ENCODE measurements at places on chromosomes 2 and 18.

DNA sequence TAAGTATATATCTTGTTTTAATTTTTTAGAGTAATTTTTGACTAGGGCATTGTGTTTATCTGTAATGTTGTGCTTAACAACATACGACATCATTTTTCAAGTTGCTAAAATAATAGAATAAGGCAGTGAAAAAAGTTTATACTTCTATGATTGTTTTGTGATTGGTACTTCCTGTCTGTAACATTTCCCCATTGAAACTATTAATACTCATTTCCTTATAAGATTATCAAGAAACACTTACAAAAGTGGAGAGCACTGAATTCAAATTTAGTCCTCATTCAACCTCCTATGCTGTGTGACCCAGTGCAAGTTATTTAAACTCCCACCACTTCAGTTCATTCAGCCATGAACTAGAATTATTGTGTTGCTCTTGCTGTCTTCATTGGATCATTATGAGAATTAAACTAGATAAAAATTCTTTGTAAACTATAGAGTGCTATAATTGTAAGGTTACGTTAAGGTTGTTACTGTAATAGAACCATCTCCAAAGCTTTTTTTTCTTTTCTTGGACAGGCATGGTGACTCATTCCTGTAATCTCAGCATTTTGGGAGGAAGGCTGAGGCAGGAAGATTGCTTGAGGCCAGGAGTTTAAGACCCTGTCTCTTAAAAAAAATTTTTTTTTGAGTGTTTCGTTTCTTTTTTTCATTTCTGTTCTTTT lies 2.8 kb downstream of the ETAA1 start:
- no peak for DNase-seq

GRCh38 chr2:25285265-25286024 lies 56.3 kb downstream of the DNMT3A start:
- no peak for DNase-seq

GRCh38 chr18:13377496-13377895 lies 158.9 kb downstream of the LDLRAD4 start:
- DNase-seq, result no peak

DNA sequence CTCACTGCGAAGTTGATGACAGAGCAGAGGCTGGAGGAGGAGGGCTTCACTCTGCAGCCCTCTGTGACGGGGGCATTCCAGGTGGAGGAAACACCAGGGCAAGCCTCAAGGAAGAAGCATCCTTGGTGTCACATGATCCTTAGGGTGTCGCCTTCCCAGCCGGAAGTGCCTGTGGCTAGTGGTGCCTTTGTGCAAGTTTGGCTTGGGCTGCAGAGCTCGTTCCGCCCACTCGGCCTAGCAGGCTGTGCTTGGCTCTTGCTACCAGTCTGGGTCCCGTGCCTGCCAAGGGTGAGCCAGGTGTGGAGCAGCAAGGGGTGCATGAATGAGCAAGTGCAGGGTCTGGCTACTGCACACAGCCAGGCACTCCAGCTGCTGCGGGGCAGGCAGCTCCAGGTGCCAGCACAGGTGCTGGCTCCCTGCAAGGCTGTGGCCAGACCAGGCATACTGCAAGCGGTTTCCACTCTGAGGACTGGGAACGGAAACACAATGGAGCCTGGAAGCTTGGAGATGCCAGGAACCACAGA lies 325.3 kb upstream of the SMIM21 start:
- no peak for DNase-seq

GRCh38 chr2:57488061-57488460 lies 558.5 kb upstream of the VRK2 start:
- DNase-seq, result no peak

- no peak for DNase-seq
Measured at GRCh38 chr2:203673933-203674332, 32.5 kb upstream of the CD28 start.

- no peak for DNase-seq
Measured at GRCh38 chr18:45553723-45554388, 61.4 kb upstream of the SLC14A2 start.

DNA sequence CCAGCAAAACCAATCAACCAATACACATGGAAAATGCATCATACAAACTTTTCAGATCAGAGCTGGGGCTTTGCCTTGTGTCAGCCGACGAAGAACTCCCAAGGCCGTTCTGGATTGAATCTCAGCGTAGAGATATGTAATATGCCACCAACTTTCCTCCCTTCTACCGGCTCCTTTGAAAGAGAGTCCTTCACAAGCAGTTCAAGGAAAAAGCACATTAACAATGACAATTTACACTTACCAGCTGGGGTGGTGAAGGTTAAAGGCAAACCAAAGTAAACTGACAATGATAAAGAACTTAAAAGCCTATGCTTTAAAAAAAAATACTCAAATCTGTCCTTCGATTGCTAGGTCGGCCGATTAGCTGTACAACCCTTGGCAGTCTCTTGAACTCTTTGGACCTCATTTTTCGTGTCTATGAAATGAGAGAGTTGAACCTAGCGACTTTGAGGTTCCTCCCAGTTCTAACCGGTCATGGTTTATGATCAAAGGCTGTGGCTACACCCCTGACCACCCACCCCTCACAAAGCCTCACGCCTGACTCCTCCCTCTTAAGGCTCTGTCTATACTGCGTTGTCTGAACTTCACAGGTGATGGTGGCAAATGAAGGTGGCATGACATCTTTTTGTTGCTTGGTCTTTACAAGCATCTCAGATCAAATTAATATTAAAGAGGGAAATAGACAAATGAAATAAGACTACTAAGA lies 46.2 kb downstream of the BCL2 start:
- DNase-seq, result no peak

DNA sequence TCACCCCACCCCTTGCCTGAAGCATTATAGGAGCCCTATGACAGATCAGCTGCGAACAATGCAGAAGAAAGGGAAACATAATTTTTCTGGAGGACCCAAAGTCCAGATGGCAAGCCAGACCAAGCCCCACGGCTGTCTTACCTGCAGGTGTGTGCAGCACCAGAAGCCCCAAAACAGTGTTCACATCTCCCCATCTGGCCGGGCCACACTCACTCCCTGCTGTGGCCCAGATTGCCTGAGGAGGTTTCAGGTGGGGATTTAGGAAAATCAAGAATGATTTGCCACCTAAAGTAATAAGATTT lies 11.7 kb upstream of the STK17B start:
- no peak for DNase-seq

DNA sequence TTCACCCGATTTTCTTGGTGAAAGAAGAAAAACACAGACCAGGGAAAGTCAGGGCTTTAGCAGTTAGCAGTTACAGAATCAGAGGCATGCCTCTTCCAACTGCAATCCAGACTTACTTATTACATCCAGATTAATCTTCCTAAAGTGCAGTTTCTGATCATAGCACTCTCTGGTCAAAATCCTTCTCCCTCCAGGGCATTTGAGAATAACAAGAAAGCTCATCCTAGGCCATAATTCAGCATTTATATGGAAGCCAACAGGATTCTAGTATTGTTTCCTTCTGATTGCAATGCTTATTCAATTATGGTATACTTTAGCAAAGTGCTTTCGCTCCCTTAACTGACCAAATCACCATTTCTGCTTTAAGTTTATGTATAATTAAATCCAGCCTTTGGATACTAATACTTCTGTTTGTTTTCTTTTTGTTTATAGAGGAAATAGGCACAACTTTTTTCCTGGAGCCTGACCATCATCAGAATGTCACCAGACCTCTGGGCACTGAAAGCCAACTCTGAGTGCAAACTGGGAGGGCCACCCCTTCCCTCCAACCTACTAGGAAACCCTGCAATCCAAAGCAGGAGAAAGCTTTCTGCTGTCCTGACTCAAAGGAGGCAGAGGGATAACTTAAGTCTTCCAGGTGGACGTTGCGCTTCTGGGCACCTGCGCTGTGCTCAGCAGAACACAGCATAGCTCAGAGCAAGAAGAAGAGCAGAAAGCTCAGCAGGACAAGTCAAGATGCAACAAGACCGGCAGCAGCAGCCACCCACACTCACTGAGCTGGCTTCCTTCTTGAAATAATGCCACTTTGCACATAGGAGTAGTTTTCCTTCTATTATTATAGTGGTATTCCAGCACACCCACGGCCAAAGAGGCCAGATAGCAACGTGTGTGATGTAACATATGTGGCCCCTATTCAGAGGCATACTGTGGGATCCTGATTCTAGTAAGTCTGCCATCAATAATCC lies 99.3 kb downstream of the STK39 start:
- DNase-seq, result no peak

Measured in T-helper 22 cell (primary cell).